ENCODE measurements at places on chromosomes 11 and 22.

DNA sequence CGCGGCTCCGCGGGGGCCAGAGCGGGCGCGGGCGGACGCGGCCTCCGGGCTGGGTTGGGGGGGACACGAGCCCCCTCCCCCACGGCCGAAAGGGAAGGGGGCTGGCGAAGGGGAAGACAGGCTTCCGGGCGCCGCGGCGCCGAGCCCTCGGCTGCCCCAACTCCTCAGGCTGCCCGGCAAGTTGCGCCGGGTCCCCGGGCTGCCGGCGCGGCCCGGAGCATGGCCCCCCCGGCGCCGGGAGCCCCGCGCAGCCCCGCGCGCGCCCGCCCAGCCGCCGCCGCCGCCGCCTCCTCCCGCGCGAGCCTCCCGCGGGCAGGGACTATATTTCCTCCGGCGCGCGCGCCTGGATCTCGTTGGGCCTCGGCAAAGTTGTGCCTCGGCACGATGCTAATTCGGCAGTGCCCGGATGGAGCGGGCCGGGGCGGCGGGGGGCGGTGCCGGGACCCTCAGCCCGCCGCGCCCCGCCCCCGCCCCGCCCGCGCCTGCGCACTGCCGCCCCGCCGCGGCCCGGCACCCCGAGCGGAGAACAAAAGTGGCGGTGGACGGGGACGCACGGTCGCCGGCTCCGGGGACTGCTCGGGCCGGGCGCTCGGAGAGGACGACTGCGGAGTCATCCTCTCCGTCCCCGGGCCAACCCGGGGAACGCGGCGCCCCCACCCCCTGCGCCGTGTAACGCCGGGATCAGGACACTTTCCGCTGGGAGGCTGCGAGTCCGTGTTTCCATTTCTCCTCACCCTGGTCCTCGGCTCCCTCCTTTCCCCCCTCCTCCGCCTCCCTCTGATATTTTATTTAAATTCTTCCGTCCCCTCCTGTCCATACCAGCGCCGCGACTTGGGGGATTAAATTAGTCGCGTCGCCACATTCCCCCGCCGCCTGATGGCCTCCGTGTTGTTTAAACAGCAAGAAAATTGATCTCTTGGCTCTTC, at the start of gene PHF21B:
Gene PHF21B (minus strand): TSS at position 400 of the 926 bp plus-strand sequence. CDS start 456 bp downstream, outside the sequence.
- no peak for DNase-seq

DNA sequence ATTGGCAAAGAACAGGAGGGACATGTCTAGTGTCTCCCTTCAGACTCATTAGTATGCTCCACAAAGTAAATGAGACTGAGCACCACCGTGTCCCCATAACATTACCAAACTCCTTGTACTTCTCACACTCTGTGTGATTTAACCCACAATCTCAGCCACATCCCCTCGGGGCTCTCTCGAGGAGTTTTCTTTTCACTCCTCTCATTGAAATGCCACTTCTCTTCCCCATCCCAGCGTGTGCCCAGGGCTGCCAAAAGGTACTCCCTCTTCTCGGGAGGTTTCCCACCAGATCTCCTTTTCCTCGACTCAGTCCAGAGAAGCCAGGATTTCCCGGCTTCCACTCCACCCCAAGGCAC, 1.1 kb downstream of the RBFOX2 start:
- DNase-seq, result no peak

- no peak for DNase-seq
These were observed 56.3 kb downstream of the KREMEN1 start for GRCh38 chr22:29128891-29129807.

DNA sequence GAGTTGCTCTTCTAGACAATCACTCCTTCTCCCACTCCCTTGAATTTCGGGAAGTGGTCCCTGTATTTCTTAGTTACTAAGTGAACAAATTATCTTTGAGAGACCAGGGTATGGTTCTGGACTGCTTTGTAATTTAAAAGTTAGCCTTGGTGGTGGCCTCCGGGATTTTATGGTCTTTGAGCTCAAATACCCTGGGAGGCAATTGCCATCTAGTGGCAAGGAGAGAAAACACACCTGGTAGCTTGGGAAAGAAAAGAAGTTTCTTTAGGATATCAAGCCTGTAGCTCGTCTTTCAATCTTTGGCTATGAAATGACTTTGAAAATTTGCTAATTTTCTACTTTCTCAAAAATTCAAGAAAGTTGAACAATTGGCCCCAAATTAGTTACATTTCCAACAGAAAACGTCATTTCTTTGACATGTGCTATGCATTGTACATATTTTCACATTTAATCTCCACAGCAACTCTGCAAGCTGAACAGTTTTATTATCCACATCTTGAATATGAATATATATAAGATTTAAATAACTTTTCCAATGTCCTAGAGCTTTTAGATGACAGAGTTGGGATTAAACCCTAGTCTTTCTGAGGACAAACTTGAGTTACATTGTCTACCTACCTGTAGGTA, 39.1 kb downstream of the MMP27 start:
- no peak for DNase-seq

- DNase-seq, result no peak
These were observed 54.7 kb upstream of the CTTN start for GRCh38 chr11:70343636-70344035.

DNA sequence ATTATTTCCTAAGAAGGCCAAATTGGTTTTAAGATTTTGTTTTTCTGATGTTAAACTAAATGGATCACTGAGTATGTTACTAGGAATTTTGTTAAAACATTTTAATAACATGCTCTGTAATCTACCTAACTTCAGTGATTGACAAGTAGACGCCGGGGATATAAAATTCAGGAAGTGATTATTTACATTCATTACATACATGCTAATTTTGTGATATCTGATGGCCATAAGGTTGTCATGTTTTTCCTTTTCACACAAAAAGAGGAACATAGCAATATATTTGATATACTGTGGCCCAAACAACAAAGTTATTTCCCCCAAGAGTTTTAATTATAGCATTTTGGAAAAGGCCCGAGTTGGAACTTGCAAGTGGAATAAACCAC, 12.1 kb downstream of the SCUBE1 start:
- no peak for DNase-seq

GRCh38 chr11:100174881-100175280, 512.2 kb upstream of the ARHGAP42 start:
- DNase-seq, result no peak

DNA sequence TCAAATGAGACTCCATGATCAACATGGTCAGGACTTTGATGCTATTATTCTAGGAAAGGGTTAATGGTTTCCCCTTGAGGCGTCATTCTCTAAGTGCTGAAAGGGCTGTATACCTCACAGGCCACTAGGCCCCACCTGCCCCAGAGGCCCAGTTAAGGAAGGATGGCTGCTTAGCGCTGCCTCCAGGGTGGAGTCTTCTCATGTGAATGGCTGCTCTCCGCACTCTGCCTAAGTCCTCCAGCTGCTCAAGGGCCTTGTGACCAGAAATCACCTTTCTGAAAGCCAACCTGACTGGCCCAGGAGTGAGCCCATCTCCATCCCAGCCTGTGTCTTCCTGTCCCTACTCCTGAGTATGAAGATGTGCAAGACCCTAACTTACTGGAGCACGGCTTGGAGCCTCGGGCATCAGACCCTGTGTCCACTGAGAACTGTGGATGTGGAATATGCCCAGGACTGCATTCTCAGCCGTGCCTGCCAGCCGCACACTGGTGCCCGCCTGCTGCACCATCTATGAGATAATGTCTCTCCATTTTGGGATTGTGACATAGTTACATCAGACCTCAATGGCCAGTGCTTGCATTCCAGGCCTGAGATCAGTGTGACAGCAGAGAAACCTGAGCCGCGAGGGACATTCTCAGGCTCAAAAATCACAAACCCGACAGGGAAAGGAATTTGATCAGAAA, 51.0 kb downstream of the SNX19 start:
- DNase-seq, result no peak

DNA sequence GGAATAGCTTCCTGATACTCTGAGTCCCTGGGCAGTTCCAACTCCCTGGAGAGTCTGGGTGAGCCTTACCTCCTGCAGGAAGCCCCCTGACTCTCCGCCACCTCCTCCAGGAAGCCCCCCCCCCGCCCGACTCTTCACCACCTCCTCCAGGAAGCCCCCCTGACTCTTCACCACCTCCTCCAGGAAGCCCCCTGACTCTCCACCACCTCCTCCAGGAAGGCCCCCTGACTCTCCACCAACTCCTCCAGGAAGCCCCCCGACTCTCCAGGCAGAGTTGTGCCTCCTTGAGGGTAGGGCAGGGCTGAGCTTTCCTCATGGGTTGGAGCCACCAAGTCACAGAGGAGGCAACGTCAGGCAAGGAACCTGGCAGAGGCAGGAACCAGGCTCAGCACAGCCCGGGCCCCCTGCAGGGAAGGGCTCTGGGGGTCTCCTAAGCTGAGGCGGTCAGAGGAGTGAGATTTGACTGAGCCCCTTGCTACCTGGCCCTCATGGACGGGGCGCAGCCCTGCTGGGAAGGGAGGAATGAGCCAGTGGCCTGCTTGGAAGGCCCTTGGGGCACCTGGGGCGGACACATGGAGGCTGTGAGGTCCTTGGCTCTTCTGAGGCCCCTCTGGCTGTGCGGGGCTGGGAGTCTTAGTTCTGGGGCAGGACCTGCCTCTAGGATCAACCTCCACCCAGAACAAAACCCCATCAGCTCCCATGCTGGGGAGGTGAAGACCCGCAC, 18.1 kb downstream of the MRGPRG start:
- DNase-seq, result no peak

DNA sequence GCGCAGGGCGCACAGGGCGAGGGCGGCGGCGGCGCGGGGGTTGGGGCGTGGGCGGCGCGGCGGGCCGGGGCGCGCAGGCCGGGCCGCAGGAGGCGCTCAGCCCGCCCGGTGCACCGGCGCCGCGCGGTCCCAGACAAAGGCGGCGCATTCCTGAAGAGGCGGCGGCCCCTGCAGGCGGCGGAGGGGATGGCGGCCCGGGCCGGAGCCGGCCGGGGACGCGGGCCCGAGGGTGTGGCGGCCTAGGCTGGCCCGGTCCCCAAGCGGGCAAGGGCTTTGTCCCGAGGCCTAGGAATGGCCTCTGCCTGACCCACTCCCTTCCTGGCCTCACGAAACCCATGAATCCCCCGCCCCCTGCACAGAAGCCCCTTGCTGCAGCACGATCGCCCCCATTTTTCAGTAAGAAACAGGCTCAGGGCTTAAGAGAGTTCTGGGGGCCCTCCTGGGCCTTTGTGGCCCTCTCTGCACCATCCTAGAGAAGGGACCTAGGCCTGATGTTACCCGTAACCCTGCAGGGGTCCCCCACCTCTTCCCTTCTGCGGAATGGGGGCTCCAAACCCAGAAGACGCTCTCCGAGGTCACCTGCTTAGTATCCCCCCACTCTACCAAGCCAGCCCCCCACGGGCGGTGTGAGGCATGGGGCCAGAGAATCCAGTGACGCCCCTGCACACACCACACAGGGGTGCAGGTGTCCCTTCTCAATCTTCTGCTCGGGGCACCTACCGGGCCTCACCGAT, at the start of gene RTN4R:
Gene RTN4R (minus strand): TSS at position 40 of the 734 bp plus-strand sequence. CDS start 226 bp downstream, outside the sequence.
- no peak for DNase-seq

DNA sequence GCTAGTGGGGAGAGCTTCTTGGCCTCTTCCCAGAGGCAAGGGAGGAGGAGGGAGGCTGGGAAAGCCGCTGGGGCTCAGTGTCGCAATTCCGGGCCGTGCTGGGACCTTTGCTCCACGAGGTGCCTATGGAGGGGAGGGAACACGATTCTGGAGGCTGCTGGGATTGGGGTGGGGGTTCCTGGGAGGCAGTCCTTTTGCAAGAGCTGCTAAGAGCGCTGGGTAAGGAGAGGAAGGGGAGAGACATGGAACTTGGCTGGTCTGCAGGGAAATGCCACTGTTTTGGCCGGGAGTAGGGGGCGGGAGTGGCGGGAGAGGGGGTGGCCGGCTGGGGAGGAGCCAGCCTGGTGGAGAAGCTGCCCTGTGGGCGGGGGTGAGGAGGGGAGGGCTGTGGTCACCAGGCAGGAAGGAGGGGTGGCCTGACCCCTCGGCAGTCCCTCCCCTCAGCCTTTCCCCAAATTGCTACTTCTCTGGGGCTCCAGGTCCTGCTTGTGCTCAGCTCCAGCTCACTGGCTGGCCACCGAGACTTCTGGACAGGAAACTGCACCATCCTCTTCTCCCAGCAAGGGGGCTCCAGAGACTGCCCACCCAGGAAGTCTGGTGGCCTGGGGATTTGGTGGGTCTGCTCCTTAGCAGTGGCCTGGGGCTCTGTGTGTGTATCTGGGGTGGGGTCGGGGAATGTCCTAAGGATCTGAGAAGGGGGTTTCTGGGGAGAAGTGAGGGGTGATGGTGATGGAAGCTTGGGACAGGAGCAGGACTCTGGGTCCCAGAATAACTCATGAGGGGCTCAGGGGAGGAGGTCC, at the start of gene NR1H3:
Gene NR1H3 (plus strand): TSS at position 480 of the 800 bp plus-strand sequence. CDS start 1,221 bp downstream, outside the sequence.
- DNase-seq, result no peak

GRCh38 chr11:80861193-80861592, 1420.4 kb upstream of the TENM4 start:
- DNase-seq, result no peak

GRCh38 chr11:10497371-10498021, 42.4 kb downstream of the AMPD3 start:
- no peak for DNase-seq

DNA sequence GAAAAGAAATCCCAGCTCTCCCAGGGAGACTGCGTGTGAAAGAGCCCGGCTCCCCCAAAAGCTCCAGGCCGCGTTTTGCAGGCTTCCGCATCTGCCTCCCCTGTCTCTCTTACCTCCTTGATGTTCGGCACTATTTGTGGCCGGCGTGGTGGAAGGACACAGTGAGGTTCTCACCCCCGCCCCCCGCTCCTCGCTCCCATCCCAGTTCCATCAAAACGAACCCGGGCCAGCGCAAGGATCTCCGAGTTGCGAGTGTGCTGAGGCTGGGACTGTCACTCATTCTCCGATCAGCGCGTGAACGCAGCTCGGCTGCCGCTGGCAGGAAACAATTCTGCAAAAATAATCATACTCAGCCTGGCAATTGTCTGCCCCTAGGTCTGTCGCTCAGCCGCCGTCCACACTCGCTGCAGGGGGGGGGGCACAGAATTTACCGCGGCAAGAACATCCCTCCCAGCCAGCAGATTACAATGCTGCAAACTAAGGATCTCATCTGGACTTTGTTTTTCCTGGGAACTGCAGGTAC, at the start of gene NCAM1:
Gene NCAM1 (plus strand): TSS at position 275 of the 523 bp plus-strand sequence.
- peak; percentile 86 for DNase-seq

- no peak for DNase-seq
These were observed 9.9 kb upstream of the CACNG2 start for GRCh38 chr22:36713436-36713835.

- no peak for DNase-seq
These were observed 115.7 kb upstream of the NNMT start for GRCh38 chr11:114180301-114181055.

- no peak for DNase-seq
These were observed 164.5 kb upstream of the POU2AF2 start for GRCh38 chr11:111081021-111081511.

DNA sequence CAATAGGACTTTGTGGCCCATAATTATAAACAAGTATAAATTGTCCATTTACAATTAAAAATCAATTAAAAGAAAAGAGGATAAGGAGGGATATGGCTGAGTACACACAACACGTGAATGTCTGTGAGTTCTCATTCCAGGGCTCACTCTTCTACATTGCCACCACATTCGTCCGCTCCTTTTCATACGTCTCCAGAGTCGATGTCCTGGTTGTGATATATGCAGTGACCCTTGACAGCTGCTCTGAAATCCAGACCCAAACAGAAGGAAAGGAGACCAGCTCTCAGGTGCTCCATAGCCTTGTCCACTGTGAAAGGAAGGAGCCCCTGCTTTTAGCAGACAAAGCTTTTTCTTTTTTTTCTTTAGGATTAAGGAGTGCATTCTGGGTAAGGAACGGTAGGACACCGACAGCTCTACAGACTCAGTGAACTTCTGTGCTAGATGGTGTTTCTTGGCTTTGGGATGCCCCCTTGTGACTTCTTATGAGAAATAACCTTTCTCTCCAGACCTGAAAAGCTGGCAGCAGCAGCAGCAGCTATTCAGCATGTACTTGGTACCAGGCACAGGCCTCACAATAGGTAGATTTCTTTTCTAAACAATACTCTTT, 19.7 kb upstream of the DNAJB13 start:
- DNase-seq, result peak; percentile 51

GRCh38 chr11:2211113-2211971, 39.7 kb upstream of the TH start:
- no peak for DNase-seq
